ENCODE measurements at places on chromosomes 11 and 22.
A peak's percentile ranks its signal among the peaks of the same experiment; 100 is the strongest.

DNA sequence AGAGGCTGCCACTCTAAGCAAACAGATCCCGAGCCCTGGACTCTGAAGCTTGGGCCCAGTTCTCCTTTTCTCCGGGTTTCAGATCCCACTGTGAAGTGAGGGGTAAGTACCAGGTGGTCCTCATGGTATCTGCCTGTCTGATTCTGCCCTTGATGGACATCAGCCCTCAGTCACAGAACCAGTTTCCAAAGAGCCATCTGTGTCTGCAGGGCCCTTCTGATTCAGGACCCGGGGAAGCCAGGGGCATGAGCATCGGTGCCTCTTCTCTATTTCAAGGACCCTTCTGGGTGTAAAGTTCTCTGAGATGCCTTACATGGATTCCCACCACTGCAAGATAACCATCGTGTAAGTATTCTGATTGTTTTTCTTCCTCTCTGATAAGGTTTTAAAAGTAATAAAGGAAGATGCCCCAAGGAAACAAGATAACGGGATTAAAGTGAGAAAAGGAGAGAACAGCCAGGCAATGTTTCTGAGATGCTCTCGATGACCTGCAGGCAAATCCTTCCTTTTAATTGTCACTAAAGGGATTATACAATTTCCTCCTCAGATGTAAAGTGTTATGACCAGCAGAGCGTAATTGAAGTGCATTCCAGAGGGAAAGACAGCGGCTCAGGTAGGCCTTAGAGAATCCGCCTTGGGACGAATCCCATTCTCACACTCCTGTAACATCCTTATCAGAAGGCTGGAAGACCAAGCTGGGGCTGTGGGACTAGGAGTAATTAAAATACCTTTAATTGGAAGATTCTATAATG lies 924.3 kb downstream of the TBC1D22A start:
- no peak for DNase-seq

GRCh38 chr11:129720156-129720555 lies 95.5 kb upstream of the TMEM45B start:
- no peak for DNase-seq

- DNase-seq: no peak
Observed at GRCh38 chr11:26721948-26722475, at the start of gene SLC5A12. SLC5A12 (minus strand) TSS chr11:26722060; CDS start chr11:26721714, 346 bp downstream.

GRCh38 chr22:31488988-31489617 lies 539 bp downstream of the EIF4ENIF1 start:
- peak; percentile 12 for DNase-seq

- DNase-seq: no peak
Observed at GRCh38 chr11:78961247-78961646, 386.6 kb upstream of the NARS2 start.

DNA sequence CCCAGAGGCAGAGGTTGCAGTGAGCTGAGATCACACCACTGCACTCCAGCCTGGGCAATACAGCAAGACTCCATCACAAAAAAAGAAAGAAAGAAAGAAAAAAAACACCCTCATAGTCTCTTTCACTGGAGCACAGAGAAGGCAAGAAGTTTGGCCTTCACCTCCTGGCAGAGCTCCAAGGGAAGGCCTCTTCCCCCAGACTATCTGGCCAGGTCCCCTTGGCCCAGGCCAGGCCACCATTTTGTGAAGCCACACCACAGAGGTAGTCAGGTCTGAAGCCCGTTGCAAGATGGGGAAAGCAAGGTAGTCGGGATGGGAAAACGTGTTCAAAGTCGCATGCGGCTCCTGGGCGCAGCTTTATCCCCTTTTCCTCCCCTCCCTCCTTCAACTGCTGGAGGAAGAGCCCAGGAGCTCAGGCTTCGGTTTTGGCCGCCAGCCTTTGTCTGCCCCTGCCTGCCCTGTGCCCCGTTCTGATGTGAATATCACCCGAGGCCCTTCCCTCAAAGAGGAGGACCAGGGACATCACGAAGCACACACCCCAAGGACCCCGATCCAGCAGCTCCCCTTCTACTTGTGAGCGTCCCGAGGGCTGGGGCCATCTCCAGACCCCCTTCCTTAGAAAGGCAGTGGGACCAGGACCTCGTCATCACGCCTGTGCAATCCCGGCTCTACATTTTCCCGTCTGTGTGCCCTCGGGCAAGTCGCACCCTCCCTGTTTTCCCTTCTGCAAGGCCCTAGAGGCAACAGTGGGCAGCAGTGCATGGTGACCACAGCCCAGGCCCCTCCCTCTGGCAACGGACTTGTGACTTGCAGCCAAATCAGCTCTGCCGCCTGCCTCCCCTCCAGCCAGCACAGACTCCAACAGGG lies 17.7 kb downstream of the CABP7 start:
- DNase-seq: no peak
